ENCODE measurements at places on chromosomes 2 and 18.

DNA sequence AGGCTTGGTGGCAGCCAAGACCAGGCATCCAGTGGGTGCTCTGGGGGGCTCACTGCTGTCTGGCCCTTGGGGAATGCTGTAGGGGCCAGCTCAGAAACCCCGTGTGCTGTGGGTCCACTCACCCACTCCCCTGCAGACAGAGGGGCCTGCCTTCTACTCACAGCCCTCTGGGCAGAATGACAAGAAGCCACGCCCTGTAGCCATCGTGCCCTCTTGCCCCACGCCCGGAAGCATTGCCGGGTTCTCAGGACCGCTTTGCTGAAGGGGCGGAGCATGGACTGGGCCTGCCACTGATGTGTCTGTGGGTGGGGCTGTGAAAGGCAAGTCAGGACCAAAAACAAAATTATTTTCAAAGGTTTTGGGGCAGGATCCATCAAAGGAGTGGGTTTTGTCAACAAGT lies 27.8 kb downstream of the GLI2 start:
- DNase-seq, result no peak

- no peak for DNase-seq
Observed at GRCh38 chr2:182767578-182767977, 51.5 kb downstream of the DNAJC10 start.

- no peak for DNase-seq
Observed at GRCh38 chr2:50606860-50607259, 425.1 kb downstream of the NRXN1 start.

DNA sequence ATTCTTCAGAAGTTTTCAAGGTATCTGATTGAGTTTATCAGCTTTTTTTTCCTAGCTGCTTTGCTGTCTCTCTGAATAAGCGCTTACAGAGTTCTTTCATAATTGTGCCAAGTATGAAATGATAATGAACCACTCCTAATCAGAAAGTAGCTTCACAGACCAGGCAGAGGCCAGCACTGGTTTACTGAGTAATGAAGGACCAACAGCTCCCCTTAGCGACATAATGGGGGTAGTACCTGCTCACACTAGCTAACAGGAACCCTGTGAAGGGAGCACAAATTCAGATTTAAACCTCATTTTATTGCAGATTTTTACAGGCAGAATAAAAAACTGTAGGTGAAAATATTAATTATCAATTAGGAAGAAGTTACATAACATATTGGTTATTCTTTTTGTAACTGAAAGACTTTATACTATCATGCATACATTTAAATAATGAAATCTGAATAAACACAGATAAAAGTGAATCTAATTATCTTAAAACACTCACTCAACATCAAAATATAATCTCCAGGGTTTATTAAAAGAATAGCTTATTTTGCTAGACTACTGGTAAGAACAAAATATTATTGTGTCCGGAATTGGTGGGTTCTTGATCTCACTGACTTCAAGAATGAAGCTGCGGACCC lies 53.7 kb upstream of the LRRC30 start:
- DNase-seq, result peak; percentile 76

DNA sequence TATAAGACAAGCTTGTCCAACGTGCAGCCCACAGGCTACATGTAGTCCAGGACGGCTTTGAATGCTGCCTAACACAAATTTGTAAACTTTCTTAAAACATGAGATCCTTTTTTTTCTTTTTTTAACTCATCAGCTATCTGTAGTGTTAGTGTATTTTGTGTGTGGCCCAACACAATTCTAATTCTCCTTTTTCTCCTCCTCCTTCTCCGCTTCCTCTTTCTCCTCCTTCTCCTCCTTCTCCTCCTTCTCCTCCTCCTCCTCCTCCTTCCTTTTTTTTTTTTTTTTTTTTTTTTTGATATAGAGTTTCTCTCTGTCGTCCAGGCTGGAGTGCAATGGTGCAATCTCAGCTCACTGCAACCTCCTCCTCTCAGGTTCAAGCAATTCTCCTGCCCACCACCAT lies 39.3 kb upstream of the GTF2A1L start:
- DNase-seq, result no peak

- no peak for DNase-seq
Observed at GRCh38 chr2:101038455-101039255, 36.6 kb downstream of the RPL31 start.

All from D721Med (cell line).